ENCODE measurements at places on chromosomes 16 and 17.

DNA sequence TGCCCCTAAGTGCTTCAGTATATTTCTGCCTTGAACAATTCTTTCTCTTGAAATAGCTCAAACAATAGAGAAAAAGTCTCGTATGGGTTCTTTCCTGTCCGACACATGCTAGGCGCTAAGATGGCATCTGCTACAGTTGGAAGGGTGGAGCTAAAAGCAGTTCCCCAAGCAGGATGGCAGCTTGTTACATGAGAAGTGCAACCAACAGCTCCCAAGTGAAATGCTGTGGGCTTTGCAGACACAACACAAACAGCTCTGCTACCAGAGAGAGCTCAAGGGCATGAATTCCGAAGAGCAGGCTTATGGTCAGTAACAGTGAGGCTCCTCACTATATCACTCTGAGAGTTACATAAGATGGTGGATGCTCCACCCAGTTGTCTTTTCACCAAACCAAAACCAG is 83.8 kb downstream of the VPS53 start:
- peak; percentile 36 for DNase-seq

DNA sequence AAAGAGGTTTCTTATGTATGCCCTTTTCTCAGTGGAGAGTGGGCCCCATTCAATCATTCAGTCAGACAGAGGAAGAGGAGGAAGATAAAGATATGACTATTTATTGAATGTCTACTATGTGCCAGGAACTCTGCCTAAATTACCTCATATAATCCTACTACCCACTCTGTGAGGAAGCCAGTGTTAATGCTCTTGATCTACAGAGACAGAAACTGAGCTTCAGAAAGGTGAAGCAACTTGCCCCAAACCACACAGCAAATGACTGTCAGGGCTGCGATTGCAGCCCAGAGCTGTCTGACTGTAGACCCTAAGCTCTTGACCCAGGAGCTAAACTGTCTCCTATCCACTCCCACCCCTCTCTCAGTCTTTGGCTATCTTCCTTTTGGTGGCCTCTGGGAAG is 8.4 kb downstream of the SRCIN1 start:
- DNase-seq, result no peak

DNA sequence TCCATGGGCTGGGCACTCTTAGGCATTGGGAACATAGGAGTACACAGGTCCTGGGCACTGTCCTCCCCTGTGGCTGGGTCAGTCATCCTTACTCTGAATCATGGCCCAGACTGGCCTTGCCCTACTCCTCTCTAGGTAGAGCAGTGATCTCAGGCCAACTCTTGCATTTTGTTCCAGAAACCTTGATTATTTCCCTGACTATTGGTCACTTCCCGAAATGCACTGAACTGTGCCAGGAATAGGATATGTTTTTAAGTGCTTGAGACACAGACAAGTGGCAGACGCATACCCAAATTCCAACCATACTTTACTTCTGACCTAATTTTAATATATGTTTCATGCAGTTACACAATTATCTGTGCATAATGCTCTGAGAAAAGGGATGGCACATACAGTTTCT is 10.3 kb downstream of the KRABD2 start:
- no peak for DNase-seq

- no peak for DNase-seq
Observed at GRCh38 chr17:2924211-2924610, 128.0 kb downstream of the RAP1GAP2 start.

DNA sequence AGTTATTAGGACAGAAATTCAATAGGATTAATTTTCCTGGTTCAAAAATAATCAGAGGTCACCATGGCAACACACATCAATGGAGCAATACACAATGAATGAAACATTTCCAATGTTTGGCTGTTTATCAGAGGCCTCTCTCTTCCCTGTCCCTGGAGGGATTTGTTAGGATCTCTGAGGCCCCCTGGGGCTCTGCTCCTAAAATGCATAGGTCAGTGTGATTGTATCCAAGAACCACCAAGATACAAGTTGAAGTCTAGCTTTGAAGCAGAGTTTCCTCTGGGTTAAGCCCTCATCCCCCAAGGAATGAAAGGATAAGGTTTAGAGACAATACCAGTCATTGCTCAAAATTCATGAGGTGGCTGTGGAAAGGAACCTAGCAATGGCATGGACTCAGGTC is 561.2 kb upstream of the C16orf82 start:
- no peak for DNase-seq

- no peak for DNase-seq
Observed at GRCh38 chr16:89561884-89562599, 1.6 kb downstream of the RPL13 start.

DNA sequence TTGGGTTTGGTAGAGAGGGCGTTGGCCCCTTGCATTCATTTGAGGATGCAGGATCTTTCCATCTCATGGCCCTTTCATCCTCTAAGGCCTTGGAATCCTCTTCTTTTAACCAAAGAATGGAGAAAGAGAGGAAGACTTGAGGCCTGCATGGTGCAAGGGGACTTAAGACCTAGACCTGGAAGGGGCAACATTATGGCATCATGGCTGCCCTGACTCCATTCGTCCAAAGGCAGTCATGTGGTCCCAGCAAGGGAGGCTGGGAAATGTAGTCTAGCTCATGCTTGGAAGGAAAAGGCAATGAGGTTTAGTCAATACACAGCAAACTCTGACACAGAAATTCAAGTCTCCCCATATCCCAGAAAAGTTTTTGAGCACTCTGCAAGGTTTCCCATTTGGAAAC is 30.7 kb upstream of the CDRT4 start:
- DNase-seq, result peak; percentile 25

GRCh38 chr17:56983366-56983765 is 5.4 kb downstream of the SCPEP1 start:
- DNase-seq, result no peak

- no peak for DNase-seq
Observed at GRCh38 chr17:39939106-39939505, 11.6 kb downstream of the LRRC3C start.
